IPS-NIHi11 (cell line): ENCODE measurements at places on chromosomes 7 and 10.

GRCh38 chr10:103533827-103534226, 40.3 kb downstream of the NEURL1 start:
- DNase-seq = no peak

DNA sequence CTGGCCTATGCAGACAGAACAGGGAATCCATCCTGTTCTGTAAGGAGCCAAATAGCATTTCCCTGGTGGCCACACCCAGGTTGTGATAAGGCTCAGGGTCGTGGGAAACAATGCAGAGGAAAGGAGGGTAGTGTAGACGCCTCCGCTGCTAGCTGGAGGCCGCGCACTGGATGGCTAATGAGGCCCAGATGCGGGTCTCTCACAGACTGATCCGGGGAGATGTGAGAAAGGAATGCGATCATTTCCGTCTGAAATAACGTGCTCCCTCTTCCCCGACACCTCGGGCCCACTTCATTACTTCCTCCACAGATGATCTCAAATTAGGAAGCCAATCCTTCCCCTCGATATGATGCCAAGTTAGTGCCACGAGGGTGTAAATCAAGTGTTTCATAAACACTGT, 203.3 kb downstream of the TAX1BP1 start:
- DNase-seq = no peak

GRCh38 chr10:89309156-89310055, 7.6 kb downstream of the IFIT2 start:
- no peak for DNase-seq

DNA sequence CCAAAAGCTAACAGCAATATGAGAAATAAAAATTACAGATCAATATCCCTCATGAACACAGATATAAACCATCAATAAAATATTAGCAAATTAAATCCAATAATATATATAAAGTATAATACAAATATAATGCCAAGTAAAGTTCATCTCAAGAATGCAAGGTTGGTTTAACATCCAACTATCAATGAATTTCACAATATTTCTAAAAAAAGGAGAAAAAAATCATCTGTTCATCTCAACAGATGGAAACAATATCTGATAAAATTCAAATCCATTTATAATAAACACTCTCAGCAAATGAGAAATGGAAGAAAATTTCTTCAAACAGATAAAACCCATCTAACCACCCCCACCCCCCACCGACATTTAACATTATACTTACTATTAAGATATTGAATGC, 86.9 kb downstream of the SIRT1 start:
- DNase-seq = no peak
